NCI-H1436 treated with DMSO at 0.1 percent for 48 hours (cell line): ENCODE measurements at places on chromosomes 11 and 22.

DNA sequence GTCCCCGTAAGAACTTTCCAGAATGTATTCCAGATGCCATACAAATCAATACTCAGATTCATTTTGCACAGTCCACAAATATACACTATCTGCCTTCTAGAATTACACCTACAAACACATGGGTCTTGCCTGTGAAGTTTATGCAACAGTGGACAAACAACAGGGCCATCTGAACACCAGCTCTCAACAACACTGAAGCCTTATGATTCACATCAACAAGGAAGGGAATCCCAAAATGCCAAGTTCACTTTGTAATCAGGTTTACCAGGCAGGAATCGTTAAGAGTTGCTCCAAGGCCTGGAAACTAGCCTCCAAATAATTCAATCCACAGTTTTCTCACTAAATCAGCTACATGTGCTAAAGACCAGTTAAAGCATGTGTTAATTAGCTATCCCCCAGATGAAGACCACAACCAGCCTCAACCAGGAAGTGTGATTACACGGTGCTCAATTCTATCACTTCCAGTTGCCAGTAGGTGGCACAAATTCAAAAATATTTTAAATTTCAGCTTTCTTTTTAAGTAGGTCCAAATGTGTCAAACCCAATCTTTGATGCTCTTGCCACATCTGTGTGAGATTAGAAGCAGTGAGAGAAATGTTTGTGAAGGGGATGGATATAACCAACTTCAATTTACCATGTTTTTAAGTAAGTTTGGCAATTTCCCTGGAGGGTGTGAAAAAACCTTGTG lies 139.1 kb upstream of the BDNF start:
- DNase-seq = no peak

GRCh38 chr11:61021661-61022212 lies 50.3 kb downstream of the CD6 start:
- DNase-seq = peak; percentile 68

GRCh38 chr22:43395086-43395695 lies 16.6 kb upstream of the MPPED1 start:
- DNase-seq = no peak

- no peak for DNase-seq
Measured at GRCh38 chr22:40401981-40402406, 31.6 kb downstream of the SGSM3 start.

GRCh38 chr11:65879617-65880016 lies at the start of gene CTSW:
Gene CTSW (plus strand): TSS chr11:65879837. CDS start chr11:65879855, 18 bp downstream.
- DNase-seq = no peak

GRCh38 chr22:43851058-43851978 lies 11.0 kb downstream of the SULT4A1 start:
- DNase-seq = no peak
